Activated T-helper 1 cell treated with Interleukin-2 at 50 U/mL for 16 hours (primary cell): ENCODE measurements at places on chromosomes 4 and X.

DNA sequence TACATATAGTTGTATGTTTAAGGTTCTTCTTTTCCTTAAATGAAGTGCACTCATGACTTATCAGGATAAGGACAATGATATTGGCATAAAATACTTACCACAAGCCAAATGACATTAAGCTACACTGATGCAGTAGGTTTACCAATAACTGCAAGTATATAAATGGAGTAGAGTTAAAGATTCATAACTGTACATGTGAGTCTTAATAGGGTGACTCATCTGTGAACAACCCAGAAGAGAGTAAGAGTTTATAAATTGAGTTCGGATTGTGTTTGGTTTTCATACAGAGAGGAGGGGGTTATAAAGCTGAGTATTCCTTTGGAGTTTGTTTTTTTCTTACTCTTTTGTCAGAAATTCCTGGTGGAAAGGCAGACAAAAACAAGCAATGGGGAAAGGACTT lies 144.8 kb downstream of the TLL1 start:
- no peak for DNase-seq

GRCh38 chr4:63105839-63106238 lies 1303.4 kb downstream of the TECRL start:
- DNase-seq = no peak

DNA sequence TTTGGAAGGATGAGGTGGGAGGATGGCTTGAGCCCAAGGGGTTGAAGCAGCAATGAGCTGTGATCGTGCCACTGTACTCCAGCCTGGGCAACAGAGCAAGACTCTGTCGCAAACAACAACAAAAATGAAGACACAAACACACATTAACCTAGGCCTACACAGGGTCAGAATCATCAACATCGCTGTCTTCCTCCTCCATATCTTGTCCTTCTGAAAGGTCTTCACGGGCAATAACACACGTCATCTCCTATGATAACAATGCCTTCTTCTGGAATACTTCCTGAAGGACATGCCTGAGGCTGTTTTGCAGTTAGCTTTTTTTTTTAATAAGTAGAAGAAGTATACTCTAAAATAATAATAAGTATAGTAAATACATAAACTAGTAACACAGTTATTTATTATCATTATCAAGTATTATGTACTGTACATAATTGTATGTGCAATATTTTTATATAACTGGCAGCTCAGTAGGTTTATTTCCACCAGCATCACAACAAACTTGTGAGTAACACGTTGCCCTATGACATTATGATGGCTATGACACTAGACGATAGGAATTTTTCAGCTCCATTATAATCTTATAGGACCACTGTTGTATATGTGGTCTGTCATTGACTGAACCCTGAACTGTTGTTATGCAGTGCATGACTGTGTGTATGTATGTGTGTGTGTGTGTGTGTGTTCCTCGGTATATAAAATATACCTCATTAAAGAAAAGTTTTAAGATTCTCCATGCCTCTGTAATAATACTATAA lies 69.2 kb upstream of the MAML3 start:
- DNase-seq = no peak

GRCh38 chr4:85818700-85819099 lies 343.8 kb downstream of the ARHGAP24 start:
- no peak for DNase-seq

DNA sequence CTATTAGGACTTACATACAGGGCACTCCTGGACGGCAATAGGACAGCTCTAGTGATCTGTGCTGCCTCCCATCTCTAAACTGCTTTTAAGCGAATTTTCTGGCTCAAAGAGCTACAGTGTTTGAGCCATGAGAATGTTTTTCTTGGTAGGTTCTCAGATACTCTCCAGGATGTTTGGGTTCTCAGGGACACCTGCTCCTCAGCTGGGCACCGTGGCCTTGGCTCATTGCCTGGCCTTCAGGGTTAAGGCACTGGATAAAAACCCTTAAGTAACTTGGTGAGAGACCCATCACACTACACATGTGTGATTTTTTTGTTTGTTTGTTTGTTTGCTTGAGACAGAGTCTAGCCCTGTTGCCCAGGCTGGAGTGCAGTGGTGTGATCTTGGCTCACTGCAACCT lies 38.5 kb upstream of the HERC5 start:
- DNase-seq = no peak

GRCh38 chr4:57220172-57220571 lies 110.0 kb upstream of the IGFBP7 start:
- no peak for DNase-seq

- DNase-seq = no peak
These were observed 620.7 kb downstream of the SPRY1 start for GRCh38 chr4:124017185-124017785.

DNA sequence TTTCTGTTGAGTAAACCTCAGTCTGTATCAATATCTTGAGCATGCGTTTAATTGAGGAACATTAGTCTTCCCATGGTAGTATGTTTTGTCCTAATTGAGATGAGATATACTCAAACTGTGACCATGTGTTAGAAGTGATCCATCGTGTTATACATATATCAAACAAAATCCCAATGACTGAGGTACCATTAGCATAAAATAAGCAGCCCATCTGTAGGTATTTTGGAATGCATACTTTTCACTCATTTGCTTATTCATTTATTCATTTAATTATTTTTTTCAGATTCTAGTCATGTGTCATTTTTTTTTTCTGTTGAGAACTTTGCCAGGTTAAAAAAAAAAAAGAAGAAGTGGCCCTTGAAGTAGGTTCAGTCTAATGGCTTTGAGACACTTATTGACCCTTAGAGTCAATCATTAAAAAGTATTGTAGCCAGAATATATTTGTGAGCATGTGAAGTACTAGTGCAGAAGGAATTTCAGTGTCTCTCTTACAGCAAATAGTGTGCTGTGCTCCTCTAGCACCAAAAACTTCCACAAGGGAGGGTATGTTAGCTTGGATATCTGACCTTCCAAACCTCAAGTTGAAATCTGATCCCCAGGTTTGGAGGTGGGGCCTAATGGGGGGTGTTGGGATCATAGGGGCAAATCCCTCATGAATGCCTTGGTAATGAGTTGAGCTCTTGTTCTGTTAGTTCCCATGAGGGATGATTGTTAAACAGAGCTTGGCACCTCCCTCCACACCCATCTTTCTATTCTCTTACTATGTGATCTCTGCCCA lies 130.8 kb upstream of the NPY2R start:
- DNase-seq = no peak
